ENCODE measurements at places on chromosomes 2 and 18. TPM values are rescaled to one million over a fixed set of nuclear protein-coding genes. Genes with fewer than 3 reads are reported as not detected.

- no peak for DNase-seq
Observed at GRCh38 chr2:226585130-226585561, 214.5 kb downstream of the IRS1 start.

- DNase-seq = no peak
Observed at GRCh38 chr2:242022550-242023290, 153.2 kb downstream of the RTP5 start.

DNA sequence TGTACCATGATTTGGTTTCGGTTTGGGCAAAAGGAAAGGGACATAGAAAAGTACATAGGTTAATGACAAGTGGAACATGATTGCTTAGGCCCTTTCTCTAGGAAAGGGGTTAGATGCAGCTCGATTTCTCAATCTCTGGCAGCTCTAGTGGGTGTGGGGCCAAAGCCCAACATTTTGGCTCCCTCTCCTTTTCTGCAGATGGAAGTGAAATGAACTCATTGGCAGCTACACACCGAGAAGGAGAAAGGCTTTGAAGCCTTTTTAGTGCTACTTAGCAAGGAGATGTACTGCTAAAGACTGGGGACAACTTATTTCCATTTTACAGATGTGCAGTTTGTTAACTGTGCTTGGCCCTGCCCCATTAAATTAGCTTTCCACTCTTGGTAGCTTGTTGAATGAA is 93.8 kb downstream of the LYPD6B start:
- DNase-seq = no peak

- no peak for DNase-seq
Observed at GRCh38 chr2:205746420-205746785, 64.1 kb downstream of the NRP2 start.

GRCh38 chr2:88061295-88061694 is 5.7 kb upstream of the KRCC1 start:
- DNase-seq = no peak

DNA sequence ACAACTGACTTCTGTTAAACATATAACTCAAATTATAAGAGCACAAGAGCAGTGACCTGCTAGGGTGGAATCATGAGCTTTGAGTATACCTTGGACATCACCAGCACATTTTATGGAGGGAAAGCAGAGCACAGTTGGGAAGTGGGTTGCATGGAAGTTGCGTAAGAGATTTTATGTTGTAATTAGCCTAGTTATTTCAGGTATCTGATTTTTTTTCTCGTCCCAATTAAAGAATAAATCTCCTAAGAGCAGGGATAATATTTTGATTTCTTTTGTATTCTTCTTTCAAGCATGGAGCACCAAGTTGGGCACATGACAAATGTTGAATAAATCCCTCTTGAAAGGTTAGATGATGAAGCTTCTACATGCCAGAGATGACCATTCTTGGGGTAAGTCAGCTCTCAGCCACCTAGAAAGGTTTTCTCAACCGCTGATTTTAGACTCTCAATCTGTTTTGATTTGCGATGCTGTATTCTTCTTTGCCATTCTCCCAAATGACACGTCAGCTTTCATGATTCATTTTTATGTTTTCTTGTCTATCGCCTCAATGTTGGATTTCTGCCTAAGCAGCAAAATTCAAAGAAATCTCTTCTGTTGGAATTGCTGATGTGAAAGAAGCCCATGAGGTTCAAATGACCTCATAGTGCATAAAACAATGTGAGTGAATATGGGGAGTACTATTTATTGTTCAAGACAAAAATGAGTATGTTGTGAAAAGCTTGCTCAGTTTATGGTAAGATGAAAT is 15.3 kb upstream of the FN1 start:
- no peak for DNase-seq

DNA sequence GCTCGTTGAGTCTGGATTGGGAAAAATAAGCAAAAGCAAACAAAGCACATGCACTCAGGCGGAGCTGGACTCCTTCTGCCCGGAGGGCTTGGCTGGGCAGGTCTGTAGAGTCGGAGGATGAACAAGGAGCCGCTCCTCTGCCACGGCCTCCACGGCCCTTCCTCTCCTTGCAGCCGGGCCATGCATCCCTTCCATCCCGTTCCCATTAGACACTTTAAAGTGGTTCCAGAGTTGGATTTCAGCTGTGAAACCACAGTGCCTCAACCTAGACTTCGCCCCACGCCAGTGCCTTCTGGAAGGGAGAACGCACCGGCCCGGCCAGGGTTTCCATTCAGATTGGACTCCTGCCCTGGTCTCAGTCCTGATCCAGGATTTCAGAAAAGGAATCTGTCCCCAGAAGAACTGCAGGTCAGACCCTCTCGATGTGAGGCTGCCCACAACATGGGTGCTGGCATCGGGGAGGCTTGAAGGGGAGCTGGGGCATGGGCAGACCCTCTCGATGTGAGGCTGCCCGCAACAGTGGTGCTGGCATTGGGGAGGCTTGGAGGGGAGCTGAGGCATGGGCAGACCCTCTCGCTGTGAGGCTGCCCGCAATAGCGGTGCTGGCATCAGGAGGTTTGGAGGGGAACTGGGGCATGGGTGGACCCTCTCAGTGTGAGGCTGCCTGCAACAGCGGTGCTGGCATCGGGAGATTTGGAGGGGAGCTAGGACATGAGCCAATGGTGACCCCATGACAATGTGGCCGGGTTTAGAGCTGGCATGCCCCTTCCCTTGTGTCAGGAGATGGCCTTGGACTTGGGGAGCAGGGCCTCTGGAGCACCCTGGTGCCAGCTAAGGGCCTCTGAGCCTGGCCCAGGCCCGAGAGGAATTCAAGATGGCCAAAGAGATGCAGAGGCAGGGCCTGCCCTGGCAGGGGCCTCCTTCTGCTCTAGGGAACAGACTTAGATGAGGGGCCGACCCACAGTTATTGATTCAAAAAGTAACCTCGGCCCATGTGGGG is 304.5 kb downstream of the NDUFA10 start:
- no peak for DNase-seq

DNA sequence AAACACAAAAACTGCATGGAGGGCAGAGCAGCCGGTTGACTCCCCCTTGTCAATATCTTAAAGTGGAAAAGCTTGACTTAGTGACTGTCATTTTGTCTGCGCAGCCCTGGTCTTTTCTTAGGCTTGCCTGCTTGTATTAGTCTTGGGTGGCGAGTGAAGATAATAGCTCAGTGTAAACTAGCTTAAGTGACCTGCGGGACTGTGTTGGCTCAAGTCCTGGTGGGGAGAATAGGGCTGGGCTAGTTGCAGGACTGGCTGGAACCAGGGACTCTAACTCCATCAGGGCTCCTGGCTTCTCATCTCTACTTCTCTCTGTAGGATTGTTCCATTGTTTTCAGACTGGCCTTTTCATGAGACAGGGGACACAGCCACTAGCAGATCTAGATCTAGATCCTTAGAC is 8.1 kb upstream of the ATG16L1 start:
- DNase-seq = no peak

DNA sequence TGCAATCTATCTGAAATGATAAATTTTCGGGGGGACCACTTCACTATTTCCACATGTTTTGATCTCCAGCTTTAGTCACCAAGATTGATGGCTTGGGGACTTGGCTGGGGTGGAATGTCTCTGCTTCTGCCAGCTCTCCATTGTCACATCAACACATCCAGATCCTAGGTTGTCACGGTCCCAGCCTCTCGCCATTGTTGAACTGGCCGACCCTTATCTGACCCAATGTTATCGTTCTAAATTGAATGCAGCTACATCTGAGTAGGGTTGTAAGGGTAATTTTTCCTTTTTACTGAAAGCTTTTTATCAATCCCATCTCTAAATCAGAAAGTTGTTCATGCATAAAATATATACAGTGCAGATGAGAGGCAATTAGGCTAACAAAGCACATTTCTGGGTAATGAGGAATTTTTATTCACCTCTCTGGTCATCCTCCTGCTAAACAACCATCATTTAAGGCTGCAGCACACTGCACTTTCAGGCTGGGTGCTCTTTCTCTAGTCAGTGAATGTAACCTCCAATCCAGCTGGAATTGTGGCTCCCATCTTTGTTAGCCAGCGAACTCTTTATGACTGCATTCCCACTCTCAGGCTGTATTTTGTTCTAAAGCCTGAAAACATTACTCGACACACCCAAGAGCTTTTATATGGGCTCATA is 128.2 kb downstream of the COL4A4 start:
- DNase-seq = no peak

GRCh38 chr2:162000431-162000830 is 73.6 kb downstream of the DPP4 start:
- DNase-seq = no peak

- DNase-seq = peak; percentile 68
Observed at GRCh38 chr2:127064642-127065250, 42.2 kb downstream of the BIN1 start.

DNA sequence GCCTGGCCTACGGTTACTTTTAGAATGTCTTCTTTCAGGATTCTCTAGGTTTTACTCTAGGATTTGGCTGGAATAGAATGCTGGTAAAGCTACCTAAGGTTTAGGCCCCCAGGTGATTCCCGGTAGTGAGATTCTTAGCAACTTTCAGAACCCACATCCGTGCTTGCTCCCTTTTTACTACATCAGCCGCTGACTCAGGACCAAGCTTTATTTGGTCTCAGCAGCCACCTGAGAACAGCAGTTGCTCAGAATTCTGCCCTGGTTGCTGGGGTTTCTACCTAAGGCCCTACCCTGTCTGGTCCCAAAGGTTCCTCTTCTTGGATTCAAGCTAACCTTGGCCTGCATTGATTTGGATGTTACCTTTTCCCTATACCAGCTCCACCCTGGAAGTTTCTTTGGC is 36.1 kb upstream of the NDUFV2 start:
- DNase-seq = no peak

The CPO gene
- 0.53 TPM for total RNA-seq

The OSR1 gene
- total RNA-seq = 93.7 TPM
